ENCODE measurements at places on chromosomes 5 and 9.

DNA sequence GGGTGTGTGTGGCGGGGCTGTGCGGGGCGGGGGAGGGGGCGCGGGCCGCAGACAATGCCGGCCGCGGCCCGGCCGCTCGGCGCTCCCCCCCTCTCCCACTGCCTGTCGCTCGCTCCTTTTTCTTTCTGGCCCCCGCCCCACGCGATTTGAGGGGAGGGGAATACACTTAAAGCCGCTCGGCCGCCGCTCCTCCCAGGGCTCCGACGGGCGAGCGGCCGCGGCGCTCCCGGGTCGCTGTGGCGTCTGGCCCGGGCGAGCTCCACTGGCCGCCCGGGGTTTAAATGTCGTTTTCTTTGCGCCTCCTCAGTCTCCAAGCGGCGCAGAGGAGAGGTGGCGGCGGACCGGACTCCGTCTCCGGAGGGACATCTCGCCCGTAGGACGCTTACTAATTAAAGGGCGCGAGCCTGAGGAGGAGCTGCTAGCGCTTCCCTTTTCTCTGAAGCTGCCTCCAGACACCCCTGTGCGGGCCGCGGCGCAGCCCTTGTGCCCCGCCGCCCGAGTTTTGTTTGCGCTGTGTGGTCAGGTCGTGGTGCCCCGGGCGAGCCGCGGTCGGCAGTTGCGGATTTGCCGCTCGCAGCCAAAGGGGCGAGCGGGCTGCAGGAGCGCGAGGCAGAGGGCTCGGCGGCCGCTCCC, 1.4 kb downstream of the ZSWIM6 start:
- peak; percentile 44 for DNase-seq

DNA sequence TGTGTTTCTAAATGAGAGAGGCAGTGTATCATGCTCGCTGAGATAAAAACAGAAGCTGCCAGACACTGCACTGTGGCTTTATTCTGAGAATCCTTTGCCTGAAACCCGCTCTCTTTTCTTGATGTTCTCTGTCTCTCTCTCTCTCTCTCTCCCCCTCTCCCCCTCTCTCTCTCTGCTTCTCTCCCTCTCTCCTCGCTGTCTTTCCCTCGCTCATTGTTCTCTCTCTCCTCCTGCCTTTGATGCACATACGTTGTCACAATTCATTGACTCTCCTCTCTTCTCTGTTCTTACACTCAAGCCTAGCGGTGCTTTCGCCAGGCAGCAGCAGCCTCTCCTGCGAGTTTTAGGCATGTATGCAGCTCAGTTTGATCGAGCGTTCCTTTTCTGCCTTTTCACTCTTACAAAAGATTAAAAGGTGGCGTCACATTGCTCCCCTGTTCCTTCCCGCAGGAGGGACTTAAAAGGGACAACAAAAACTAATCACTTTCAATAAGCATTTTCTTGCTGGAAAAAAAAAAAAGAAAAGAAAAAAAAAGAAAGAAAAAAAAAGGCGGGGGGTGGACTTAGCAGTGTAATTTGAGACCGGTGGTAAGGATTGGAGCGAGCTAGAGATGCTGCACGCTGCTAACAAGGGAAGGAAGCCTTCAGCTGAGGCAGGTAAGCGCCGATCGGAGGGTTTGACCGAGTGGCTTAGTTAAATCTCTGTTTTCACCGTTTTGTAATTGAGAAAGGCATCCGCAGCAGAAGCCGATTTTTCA, 717.9 kb upstream of the WWC1 start:
- DNase-seq: no peak

DNA sequence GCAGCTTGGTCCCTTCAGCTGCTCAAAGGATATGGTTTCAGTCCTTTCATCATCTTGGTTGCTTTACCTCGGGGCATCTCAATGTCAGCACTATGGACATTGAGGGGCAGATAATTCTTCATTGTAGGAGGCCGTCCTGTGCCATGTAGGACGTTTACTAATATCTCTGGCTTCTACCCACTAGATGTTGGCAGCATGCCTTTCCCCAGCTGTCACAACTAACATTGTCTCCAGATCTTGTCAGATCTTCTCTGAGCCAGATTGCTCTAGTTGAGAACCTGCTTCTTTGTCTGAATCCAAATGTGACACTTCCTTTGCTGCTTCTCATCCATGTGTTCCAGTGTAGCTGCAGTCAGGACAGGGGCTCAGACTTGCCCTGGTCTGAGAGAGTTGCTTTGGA, 10.3 kb downstream of the PTPA start:
- DNase-seq: no peak

DNA sequence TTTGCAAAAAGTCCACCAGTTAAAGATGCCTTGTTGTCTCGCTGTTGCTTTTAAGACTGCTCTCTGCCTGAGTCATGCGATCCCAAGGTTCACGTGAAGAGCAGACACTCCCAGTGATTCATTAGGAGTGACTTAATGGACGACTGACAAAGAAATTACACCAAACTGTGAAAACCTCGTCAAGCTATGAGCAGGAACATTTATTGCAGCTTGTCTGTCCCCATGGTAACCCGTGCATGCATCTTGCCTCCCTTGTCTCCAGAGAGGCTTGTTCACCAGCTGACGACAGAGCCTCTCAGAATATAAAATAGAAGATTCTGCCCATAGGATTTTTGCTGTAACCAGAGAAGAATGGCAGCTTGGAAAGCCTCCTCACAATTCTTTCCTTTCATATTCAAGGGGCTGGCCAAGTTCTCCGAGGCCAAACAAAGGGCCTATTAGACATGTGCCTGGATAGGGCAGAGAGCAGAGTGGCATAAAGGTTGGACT, 352.7 kb downstream of the SPOCK1 start:
- DNase-seq: no peak

GRCh38 chr5:5341531-5342292, 80.8 kb upstream of the ICE1 start:
- DNase-seq: no peak

GRCh38 chr5:74976651-74977050, 75.7 kb downstream of the GCNT4 start:
- no peak for DNase-seq

DNA sequence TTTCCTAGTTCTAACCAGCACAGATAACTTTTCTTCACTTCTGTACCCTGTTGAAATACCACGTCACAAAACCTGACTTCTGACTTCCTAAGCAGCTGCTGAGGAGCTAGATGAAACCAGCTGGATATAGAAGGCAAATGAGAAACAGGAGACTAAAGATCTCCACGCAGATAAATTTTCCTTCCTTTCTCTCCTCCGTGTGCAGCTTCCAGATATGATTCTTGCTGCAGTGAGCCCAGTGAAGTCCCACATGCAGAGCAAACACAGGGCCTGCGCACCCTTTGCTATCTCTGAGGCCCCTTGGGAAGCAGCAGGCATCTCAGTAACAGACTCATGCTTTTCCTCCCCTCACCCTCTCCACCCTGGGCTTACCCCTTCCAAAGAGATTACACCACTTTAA, 1638.3 kb downstream of the MAT2B start:
- no peak for DNase-seq

GRCh38 chr5:134053314-134053839, 48.6 kb upstream of the VDAC1 start:
- no peak for DNase-seq

DNA sequence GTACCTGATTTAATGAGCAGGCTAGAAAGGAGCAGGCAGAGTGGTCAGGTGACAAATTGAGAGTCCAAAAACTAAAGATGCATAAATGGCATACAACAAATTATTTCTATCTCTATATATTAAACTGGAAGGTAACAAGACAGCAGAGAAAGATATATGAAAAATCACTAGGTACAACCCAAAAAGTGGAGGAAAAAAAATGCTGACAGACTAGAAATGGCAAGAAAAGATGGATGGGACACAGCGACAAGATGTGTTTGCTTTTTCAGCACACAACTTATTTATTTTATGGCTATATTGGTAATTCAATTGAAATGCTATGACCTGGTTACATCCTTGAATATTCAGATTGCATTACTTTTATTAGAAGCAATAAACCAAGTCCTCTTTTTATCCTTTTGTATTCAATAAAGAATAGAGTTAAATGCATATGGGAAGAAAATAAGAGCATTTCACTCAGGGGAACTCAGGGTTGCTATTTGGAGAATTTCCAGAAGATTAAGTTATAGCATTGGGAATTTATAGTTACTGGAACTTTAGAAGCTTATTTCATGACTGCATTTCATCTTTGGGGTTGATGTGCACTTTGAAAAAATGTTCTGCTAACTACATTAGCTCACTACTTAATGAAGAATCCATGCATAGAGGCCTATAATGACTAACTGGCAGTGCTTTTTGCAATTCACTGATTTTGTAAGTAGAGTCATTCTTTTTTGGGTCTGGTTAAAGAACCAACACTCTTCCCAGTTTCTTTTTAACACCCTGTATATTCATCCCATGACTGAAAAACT, 566.6 kb upstream of the TUSC1 start:
- DNase-seq: no peak

- DNase-seq: no peak
Observed at GRCh38 chr5:38715696-38716095, 130.1 kb upstream of the OSMR start.

- no peak for DNase-seq
Observed at GRCh38 chr5:127425037-127425436, 92.4 kb upstream of the PRRC1 start.

- no peak for DNase-seq
Observed at GRCh38 chr9:12935714-12936113, 160.9 kb downstream of the LURAP1L start.

- DNase-seq: no peak
Observed at GRCh38 chr5:134547579-134547978, 22.1 kb downstream of the JADE2 start.

DNA sequence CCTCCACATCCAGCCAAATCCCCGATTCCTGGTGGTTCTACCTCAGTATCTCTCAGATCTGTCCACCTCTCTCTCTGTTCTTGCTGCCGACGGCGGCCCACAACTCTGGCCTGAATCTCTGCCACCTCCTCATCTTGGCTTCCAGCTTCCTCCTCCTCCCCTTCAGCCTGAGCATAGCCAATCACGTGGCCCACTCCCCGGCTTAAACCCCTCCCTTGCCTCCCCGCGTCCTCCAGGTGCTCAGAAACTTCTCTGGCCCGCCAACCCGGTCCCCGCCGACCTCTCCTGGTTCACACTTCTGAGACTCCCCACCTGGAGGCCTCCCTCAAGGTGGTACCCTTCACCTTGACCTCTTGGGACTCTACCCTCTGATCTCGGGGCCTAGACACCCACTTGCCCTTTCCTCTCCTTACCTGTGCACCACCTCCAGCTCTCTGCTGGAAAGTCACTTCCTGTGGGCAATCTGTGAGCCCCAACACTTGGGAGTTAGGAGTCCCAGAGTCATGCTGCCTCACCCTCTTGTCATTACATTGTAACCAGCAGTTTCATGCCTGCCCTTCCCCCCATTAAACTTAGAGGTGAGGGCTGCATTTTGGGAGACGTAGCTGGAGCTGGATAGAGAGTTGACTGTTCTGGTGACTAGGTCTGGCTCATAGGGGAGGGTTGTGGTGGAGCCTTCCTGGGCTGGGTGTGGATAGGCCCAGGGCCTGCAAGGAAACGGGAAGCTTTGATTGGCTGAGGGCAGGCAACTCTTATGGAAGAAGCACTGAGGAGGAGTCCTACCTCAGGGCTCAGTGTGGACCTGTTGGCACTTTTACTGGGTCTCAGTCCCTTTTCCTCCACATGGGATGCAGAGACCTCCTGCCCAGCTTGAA, 4.5 kb upstream of the SET start:
- peak; percentile 71 for DNase-seq

DNA sequence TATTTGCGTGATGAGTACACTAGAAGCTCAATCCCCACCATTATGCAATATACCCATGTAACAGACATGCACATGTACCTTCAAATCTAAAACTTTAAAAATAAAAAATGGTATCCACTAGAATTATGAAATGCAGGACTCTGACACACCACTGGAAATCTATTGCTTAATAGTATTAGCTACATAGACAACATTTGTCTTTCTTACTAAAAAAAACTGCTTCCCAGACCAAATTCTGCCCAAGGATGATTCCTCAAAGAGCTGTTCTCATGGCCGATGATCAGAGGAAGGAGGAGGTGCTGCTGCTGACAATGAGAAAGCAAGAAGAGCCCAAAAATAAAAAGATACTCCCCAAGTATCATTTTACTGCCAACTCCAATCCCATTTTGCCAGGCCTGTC, 67.2 kb downstream of the TTC39B start:
- DNase-seq: no peak

- DNase-seq: no peak
Observed at GRCh38 chr9:77710965-77711648, 63.0 kb upstream of the GNA14 start.

GRCh38 chr9:135692410-135692809, 6.9 kb downstream of the SOHLH1 start:
- DNase-seq: no peak

DNA sequence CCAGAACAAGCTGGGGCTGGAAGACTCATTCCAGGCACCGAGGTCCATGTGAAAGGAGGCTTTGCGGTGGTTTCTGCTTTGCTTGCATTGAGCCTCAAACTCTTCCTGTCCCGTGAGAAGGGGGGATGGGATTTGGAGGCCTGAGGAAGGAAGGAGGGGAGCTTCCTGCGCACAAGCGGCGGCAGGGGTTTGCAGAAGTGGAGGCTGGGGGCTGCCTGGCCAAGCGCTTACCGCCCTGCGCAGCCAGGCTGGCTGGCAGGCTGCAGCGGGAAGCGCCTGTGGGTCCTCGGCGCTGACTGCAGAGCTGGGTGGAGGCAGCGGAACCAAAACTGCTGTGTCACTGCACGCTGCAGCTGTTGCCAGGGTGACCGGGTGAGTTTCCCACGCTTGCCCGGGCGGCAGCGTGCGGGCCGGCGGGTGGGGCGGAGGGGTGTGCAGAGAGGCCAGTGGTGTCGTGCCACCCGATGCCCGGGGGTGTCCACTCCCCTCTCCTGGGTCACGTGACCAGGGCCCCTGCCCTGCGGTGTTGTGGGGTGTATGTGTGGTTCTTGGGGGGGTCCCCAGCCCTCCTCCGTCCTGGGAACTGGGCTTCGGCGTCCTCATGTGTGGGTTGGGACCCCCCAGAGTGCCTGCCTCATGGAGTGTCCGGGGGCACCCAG, 81.0 kb downstream of the RXRA start:
- DNase-seq: peak; percentile 67

- DNase-seq: no peak
Observed at GRCh38 chr5:83281176-83281575, 190.4 kb upstream of the VCAN start.

Data from T-cell (primary cell).